ENCODE measurements at places on chromosomes 5 and 9.

DNA sequence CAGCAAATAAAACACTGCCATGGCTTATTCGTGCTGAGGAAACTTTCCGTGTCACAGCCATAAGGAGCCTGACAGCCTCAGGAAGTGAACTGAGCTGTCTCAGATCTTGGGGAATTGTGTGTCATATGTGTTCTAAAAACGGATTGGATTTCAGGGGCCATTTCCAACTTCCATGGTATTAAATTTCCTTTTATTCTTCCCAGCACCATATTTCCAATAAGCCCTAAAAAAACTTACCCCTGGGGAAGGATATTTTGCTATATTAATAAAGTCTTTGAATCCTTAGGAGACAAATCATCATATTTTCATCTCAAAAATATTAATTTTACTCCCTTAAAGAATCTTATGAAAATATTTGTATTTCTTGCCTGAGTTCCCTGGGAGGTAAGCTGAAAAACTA, 93.9 kb downstream of the LHFPL2 start:
- DNase-seq = no peak

- DNase-seq = no peak
Measured at GRCh38 chr9:77743386-77743785, 95.3 kb upstream of the GNA14 start.

DNA sequence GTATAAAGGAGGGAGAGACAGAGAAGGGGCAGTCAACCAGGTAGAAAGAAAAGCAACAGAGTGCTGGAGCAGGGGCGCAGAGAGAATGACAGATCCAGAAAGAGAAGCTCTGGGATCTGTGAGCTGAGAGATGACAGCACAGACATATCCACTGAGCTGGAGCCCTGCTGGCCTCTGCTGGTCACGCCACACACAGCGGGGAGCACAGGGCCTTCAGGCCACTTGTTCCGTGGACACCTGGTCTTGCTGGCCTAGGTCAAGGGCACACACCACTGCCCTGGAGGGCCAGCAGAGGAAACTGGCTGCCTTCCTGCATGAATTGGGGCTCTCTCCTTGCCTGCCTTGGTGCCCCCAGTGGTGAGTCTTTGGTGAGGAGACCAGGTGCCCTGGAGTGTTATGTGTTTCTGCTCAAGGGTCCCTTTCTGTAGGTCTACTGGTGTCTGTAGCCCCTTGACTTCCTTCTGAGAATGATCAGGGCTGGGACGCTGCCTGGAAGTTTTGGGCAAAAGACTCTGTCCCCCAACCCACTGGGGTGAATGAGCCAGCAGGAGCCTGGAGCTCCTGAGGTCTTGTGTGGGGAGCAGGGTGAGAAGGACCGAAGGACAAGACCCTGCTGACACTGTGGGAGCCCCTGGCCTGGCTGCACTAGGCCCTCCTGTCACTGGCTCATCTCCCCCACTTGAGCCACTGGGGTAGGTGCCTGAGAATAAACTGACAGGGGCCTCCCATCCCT, 59.2 kb upstream of the ADAMTS2 start:
- DNase-seq = no peak

GRCh38 chr5:76867827-76868693, 18.2 kb downstream of the S100Z start:
- peak; percentile 66 for DNase-seq

GRCh38 chr5:2187687-2188086, 305.0 kb upstream of the IRX4 start:
- no peak for DNase-seq

DNA sequence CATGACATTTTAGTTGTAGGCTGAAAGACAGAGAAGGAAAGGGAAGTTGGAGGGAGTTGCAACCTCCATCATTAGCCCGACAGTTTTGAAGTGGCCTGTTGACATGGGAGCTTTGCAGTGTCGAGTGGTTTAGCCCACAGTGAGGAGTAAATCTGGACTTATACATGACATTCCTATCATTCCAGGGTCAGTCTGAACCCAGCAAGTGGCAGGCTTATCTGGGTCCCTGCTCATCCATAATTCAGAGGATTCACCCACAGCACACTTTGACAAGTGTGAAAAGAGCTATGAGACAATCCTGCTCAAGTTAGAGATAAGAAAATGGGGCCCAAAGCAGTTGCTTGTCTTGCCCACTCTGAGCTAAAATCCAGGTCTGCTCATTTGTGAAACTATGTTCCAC, 8.4 kb upstream of the TNC start:
- DNase-seq = no peak

GRCh38 chr5:156025656-156026055, 301.3 kb upstream of the SGCD start:
- DNase-seq = no peak

- DNase-seq = no peak
Measured at GRCh38 chr5:114634517-114634916, 272.6 kb downstream of the KCNN2 start.

DNA sequence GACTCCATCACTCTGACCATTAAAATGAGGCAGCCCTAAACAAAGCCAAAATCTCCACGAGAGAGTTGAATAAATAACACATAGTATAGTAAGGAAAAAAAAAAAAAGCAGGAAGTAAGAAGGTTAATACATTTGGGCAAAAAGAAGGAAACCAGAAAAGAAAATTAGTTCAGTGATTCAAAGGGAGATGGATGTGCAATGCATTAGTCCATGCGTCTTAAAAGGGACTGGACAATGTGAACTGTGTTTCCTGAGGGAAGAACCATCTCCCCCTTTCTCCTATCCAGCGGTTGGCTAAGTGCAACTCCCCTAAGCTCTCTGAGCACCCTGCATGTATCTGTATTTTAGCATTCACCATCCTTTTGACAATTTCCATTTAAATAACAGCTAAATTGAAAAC, 1.4 kb downstream of the ANKRA2 start:
- DNase-seq = no peak

- DNase-seq = peak; percentile 66
Measured at GRCh38 chr9:82961504-82962125, 101.3 kb downstream of the RASEF start.

- no peak for DNase-seq
Measured at GRCh38 chr5:126875303-126875785, 98.4 kb downstream of the LMNB1 start.

DNA sequence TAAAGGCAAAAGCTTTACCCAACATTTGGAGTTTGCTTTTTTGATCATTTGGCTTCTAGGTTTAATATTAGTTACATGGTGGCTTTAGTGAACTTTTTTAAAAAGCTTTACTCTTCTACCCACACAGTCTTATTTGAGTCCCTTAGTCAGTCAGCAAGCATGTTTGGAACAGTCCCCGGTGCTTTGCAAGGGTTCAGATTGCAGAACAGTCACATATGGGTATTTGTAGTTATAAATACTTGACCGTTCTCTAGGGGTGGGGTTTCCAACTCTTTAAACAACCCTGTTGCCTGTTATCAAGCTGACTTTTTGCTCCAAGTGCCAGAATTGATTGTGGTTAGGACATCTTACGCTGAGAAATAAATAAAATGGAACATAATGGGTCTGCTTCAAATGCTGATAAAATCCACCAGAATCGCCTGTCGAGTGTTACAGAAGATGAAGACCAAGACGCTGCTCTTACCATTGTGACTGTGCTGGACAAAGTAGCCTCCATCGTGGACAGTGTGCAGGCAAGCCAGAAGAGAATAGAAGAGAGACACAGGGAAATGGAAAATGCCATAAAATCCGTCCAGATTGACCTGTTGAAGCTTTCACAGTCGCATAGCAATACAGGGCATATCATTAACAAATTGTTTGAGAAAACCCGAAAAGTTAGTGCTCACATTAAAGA, at the start of gene CAVIN4:
CAVIN4 (plus strand) TSS at position 304 of the 673 bp plus-strand sequence; CDS start at position 369, 65 bp downstream.
- DNase-seq = no peak

GRCh38 chr5:160297776-160298175, 14.6 kb downstream of the CCNJL start:
- DNase-seq = no peak

GRCh38 chr9:21549251-21549765, 67.2 kb upstream of the IFNE start:
- DNase-seq = no peak

DNA sequence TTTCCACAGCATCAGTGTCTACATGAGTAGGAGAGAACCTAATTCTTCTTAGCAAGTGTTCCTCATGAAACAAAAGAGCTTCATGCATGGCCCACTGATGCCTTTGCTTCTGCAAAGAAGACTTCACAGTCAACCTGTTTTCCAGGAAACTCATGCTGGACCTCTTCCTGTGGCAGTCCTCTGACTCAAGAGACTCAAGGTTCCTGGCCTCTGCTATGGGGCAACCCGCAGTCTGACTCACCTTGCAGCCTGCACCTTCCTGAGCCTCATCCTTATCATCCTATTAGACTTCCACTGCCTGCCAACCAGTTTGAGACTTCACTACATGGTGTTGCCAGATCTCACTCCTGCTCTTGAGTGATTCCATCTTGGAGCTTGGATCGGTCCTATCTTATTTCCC, 17.6 kb upstream of the AGGF1 start:
- no peak for DNase-seq

- DNase-seq = no peak
Measured at GRCh38 chr5:120778491-120779484, 314.7 kb downstream of the PRR16 start.

- DNase-seq = no peak
Measured at GRCh38 chr5:140322751-140323731, 20.1 kb upstream of the PFDN1 start.

DNA sequence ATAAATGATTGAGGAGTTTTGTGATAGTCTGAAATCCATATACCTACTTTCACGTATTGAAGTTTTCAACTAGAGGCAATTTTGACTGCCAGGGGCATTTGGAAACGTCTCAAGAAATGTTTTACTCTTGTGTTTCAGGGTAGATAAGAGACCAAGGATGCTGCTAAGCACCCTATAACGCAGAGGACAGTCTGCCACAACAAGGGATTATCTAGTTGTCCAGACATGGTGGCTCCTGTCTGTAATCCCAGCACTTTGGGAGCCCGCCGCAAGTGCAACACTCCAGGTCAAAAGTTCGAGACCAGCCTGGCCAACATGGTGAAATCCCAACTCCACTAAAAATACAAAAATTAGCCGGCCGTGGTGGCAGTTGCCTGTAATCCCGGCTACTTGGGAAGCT, 133.7 kb upstream of the CCNG1 start:
- DNase-seq = no peak

DNA sequence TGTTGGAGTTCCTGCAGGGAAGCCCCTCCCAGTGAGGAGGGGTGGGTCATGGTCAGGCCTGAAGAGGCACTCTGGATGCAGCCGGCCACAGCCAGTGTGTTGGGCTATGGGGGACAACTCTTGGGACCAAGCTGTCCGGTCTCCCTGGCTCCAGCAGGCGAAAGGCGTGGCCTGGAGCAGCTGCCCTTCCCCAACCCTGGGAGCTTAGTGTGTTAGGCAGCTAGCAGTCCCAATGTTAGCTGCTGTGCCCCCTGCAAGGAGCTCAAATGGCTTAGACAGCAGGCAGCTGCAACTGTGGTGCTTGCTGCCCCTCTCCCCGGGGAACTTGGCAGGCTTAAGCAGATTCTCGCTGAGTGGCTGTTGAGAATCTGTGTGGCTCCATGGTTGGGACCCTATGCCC, 67.5 kb upstream of the ACTBL2 start:
- DNase-seq = no peak

GRCh38 chr5:123344816-123345426, 78.3 kb downstream of the CEP120 start:
- no peak for DNase-seq

GRCh38 chr9:115138151-115138550, 20.2 kb upstream of the TNC start:
- no peak for DNase-seq

- no peak for DNase-seq
Measured at GRCh38 chr5:151318850-151319732, 15.5 kb upstream of the SLC36A3 start.

Data from activated CD4-positive, alpha-beta T cell treated with anti-CD3 and anti-CD28 coated beads, Interleukin-2, amount 50 U/mL, for 48 hours (primary cell).